T-helper 1 cell treated with Interleukin-12 subunit alpha and Interleukin-12 subunit beta and Interleukin-4 antibody, amounts not matched to agents 30 ng/mL and 1 ng/mL, for 36 hours (primary cell): ENCODE measurements at places on chromosomes 12 and 14. TPM values are rescaled to one million over a fixed set of nuclear protein-coding genes. Genes with fewer than 3 reads are reported as not detected.

The PIK3C2G gene
- not detected in 2 replicates for total RNA-seq

The AHSA1 gene
- total RNA-seq: 159 and 180 TPM in 2 replicates

The NRXN3 gene
- not detected in 2 replicates for total RNA-seq

The FIGNL2 gene
- 0.15 TPM in 2 replicates for total RNA-seq

The BHLHE41 gene
- total RNA-seq: not detected in 2 replicates

The KRT75 gene
- total RNA-seq: not detected in 2 replicates

The KRT82 gene
- total RNA-seq: not detected in 2 replicates

The IAPP gene
- not detected in 2 replicates for total RNA-seq

The PNMA1 gene
- 18.1 and 20.3 TPM in 2 replicates for total RNA-seq

The CLSTN3 gene
- 86.2 and 86.5 TPM in 2 replicates for total RNA-seq

The GPR137C gene
- total RNA-seq: 0.32 and 0.47 TPM in 2 replicates

The VWF gene
- total RNA-seq: not detected in 2 replicates

The STYK1 gene
- 0.96 and 1.5 TPM in 2 replicates for total RNA-seq

The MMP17 gene
- 0.64 and 0.66 TPM in 2 replicates for total RNA-seq

The IL23A gene
- total RNA-seq: 31.6 and 32.8 TPM in 2 replicates

The SMCO3 gene
- total RNA-seq: not detected in 2 replicates

The CELA1 gene
- total RNA-seq: 0.22 TPM in 1 of 2 replicates, not detected in the other

The CISTR gene
- total RNA-seq: not detected in 2 replicates

The SLC48A1 gene
- 10.5 and 10.7 TPM in 2 replicates for total RNA-seq

The EIF2S3B gene
- total RNA-seq: 0.66 TPM in 2 replicates

The SELPLG gene
- total RNA-seq: 239 and 251 TPM in 2 replicates

The KRT78 gene
- total RNA-seq: not detected in 2 replicates

The KRT73 gene
- 0.61 and 0.78 TPM in 2 replicates for total RNA-seq

The DHRS2 gene
- total RNA-seq: 2.9 and 4.2 TPM in 2 replicates

The RNASE1 gene
- not detected in 2 replicates for total RNA-seq

The OTUB2 gene
- 2.9 and 3.3 TPM in 2 replicates for total RNA-seq

The CLMN gene
- 0.22 and 0.29 TPM in 2 replicates for total RNA-seq

The TIGAR gene
- 14.2 and 17.2 TPM in 2 replicates for total RNA-seq

The CMA1 gene
- total RNA-seq: not detected in 2 replicates

The TMEM229B gene
- total RNA-seq: 23.3 and 25.6 TPM in 2 replicates

The TMEM132C gene
- total RNA-seq: not detected in 2 replicates

The SERPINA1 gene
- total RNA-seq: 0.20 and 0.22 TPM in 2 replicates

The PZP gene
- total RNA-seq: not detected in 2 replicates

The RFLNA gene
- total RNA-seq: not detected in 2 replicates

The GARIN6 gene
- total RNA-seq: not detected in 2 replicates

The SART3 gene
- total RNA-seq: 79.0 and 87.3 TPM in 2 replicates
